AG20443 (cell line): ENCODE measurements at places on chromosomes 5 and 9.

DNA sequence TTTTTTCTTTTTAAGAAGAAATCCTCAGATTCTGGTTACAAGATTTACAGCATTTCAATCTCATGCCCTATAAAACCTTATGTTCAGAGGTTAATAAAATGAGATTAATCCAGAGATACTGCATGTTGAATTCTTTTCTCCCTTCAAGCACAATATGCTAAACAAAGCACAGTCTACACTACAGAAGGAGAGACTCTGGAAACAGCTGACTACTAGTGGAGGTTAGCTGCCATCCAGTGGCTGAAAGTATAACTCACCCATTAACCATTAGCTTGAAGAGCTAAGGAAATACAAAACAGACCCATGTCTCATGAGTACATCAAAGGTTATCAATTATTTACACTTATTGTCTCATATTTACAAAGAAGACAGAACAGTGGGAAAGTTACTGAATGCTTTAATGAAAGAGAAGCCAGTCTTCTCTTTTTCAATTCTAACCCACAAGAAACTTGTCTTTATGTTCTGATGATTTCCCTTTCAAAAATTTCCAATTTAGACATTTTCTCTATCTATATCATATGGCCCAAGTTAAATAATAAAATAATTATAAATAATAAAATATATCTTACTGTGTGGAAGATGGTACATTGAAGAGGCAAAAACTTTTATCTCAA lies 12.7 kb upstream of the DNAH5 start:
- peak; percentile 61 for DNase-seq

GRCh38 chr5:10288592-10289219 lies 19.0 kb downstream of the CMBL start:
- no peak for DNase-seq

DNA sequence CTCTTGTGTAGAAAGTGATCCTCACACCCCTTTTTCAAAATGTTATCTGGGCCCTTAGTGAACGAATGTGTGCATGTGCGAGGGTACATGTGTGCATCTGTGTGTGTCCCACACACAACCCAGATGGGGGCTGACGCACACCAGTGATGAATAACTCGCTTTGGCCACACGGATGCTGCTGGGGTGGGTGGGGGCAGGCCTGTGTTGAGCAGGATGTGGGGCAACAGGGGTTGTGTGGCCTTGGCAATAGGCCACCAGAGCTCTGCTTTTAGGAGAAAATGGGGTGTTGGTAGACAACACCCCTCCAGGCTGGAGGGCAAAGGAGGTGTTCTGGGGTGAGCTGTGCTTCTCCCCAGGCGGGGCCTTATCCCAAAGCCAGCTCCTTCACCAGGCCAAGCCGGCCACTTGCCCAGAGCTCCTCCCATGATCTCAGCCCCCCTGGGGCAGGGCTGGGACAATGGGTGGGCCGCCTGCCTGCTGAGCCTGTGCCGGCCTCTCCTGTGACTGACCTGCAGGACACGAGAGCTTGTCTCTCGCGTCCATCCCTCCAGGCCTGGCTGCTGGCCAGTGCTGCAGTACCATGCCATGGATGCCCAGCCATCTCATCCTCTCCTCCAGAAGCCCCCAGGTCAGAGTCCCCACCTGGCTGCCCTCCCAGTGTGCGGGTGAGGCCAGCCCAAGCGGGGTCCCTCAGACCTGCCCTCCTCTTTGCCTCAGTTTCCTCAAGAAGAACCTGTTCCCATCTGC lies 1.7 kb downstream of the DBN1 start:
- DNase-seq = peak; percentile 62

GRCh38 chr5:145687943-145688342 lies 147.2 kb downstream of the PRELID2 start:
- DNase-seq = no peak

GRCh38 chr9:83538172-83538889 lies at the start of gene FRMD3:
Gene FRMD3, minus strand, starts transcription at chr9:83538401. Its CDS starts 170 bp downstream, at chr9:83538231.
- DNase-seq = peak; percentile 88

- DNase-seq = peak; percentile 77
These were observed 117.5 kb upstream of the ZNF366 start for GRCh38 chr5:72624641-72625236.

- DNase-seq = no peak
These were observed 6.0 kb downstream of the C9orf50 start for GRCh38 chr9:129614932-129615331.

DNA sequence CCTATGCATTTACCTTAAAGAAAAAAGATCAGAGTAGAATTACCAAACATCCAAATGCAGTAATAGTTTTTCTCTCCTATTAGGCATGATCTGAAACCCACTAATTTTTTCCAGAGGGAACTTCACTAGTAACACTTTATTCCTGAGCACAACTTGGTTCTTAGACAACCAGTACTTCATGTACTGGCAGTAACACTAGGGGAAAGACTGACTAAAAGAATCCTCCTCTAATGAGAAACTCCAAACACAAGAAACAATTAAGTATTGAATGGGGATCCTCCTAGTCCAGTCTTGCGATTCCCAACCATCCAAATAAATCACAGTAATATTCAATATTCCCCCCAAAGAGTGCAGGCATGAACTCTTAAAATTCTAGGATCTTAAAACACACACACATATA lies 48.9 kb downstream of the ZNF608 start:
- DNase-seq = no peak

DNA sequence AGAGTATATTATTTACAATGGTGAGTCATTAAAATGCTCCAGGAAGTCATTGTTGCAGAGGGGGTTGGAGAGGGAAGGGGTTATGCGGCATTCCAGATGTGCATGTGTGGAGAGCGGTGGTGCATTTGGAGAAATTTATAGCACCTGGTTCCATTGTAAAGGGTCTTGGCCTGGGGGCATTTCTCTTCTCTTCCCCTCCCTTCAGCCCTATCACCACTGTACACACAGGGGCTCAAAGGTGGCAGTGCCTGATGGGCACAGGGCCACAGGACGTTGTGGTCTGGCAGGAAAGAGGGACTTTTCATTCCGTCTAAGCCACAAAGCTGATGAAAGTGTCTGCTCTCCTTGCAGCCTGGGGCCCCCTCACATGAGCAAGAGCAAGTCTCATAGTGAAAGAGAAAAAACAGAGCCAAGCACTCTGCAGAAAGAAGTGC lies 442.4 kb upstream of the ZNF462 start:
- DNase-seq = peak; percentile 15

GRCh38 chr5:35685161-35685560 lies 67.5 kb downstream of the SPEF2 start:
- DNase-seq = no peak

GRCh38 chr5:111453747-111454146 lies 58.6 kb downstream of the STARD4 start:
- no peak for DNase-seq

- no peak for DNase-seq
These were observed 134.5 kb downstream of the GNAQ start for GRCh38 chr9:77896938-77897667.

- no peak for DNase-seq
These were observed 53.1 kb upstream of the NREP start for GRCh38 chr5:111810112-111810511.

- DNase-seq = no peak
These were observed 114.2 kb upstream of the ITGA1 start for GRCh38 chr5:52673495-52673894.

DNA sequence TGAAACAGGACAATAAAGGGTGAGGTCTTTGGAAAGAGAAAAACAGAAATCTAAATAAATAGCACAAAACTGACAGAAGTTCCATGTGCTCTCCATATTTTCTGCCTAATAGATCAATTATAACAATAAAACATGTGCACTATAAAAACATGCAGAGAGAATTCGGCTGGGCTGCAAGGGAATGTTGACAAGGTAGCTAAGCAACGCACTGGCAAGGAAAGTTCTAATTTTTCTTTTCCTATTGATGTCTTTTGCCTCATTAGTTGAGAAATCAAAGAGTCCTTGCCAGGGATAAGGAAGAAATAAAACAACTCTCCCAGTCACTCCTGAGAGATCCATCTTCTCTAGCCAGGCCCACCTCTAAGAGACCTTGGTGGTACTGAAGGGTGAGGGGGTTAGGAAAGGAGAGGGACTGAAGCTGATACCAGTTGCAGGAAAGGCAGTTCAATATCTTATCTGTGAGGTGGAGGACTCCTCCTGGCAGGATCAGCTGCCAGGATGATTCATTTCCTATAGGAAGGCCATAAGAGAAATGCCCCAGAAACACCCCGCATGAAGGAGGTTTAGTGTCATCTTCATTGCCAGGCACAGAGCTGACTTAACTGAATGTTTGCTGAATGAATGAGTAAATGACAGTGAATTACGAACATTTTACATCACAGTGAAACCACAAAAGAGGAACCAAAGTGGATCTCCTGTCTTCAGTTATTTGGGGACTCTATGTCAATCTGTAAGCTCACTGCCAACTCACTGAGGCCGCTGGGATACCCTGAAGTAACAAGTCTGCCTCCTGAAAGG lies 63.7 kb upstream of the IFNK start:
- DNase-seq = peak; percentile 40

- DNase-seq = peak; percentile 70
These were observed 122.5 kb downstream of the LHFPL2 start for GRCh38 chr5:78526049-78526525.

DNA sequence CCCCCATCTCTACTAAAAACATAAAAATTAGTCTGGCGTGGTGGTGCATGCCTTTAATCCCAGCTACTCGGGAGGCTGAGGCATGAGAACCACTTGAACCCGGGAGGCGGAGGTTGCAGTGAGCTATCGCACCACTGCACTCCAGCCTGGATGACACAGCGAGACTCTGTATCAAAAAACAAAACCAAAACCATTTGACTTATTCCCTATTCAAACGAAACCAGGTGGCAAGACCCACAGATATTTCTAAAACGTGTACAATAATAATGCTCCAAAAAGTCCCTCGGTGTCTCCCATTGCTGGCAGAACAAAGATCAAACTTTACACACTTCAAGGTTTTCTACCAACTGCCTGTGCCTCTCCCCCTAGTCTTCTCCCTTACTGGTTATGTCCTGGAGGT lies 29.8 kb downstream of the HMGCR start:
- no peak for DNase-seq

DNA sequence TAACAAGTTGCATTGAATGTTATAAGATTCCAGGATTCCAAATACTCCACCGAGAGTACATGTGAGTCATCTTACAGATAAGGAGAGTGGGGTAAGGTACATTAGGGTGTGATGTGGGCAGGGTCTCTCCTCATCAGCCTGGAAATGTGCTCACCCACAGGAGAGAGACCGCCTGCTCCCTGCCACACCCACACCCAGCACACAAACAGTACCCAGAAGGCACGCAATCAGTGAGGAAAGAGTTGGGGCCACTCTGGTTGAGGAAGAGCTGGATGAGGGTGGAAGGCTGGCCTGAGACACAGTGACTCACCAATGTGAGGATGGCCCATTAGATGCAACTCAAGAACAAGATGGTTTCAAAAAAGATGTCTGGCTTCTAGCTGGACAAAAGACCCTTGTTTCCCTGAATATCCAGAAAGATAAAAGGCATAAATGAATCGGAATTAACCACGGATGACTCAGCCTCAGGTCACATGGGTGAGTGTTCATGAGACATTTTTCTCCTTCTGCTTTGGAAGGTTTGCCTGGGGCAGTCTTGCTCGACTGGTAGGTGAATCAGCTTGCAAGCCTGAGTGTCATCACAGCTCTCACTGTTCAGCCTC lies 51.1 kb upstream of the LHFPL2 start:
- DNase-seq = peak; percentile 74

DNA sequence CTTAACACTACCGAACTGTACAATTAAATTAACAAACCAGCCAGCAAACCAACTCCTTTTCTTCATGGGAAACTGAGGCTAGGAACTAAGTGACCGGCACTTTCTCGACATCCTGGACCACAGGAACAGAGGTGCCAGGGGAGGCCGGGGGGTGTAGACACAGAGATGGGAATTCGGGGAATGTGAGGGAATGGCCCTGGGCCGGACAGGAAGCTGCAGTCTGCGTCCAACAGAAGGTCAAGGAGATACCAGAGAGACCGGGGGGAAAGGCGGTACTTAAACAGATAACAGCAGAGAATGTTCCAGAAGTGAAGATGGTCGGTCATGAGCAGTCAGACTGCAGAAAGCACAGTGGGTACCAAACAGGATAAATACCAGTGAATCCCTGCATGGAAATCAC lies 40.3 kb downstream of the DBH start:
- DNase-seq = no peak

- no peak for DNase-seq
These were observed 184.0 kb downstream of the GOLPH3 start for GRCh38 chr5:31990081-31990650.

DNA sequence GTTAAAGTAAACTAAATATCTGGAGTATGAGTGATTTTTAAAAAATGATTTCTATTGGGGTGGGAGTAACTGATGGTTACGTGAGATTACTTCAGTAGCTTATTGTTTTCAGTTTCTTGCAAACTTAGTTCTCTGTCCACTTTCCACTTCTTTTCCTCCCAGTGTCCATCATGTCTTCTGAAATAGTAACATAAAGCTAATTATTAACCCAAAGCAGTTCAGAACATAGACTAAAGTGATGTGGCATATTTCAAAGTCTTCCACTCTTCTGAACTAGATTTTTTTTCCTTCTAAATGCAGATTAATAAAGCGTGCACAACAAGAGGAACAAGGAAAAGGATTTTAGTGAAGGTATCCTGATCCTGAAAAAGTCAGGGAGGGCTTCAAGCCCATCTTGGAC lies 114.1 kb downstream of the MAN2A1 start:
- no peak for DNase-seq

- no peak for DNase-seq
These were observed 44.5 kb upstream of the GRHPR start for GRCh38 chr9:37377688-37378612.

GRCh38 chr5:86979811-86980411 lies 287.8 kb upstream of the RASA1 start:
- peak; percentile 57 for DNase-seq

GRCh38 chr5:41279040-41279439 lies 65.7 kb upstream of the C6 start:
- DNase-seq = no peak

- DNase-seq = no peak
These were observed 34.0 kb upstream of the FCHO2 start for GRCh38 chr5:72921886-72922285.

DNA sequence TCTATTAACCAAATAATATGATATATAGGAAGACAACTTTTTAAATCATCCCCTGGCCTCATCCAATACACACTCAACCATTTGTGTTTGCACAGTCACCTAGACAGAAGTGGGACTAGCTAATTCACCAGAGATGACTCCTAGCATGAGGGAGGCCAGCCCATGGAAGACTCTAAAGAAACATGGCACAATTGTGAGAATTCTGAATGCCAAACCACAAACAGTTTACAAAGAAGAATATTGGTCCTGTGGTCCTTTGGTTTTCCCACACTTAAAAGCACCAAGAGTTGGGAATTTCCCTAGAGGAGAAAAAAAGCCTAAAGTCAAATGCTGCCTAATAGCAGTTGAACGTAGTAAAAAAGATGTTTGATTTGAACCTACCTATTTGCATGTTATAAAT lies 609.9 kb downstream of the ACTL7B start:
- DNase-seq = no peak

GRCh38 chr9:21983561-21983935 lies 10.6 kb downstream of the CDKN2A start:
- no peak for DNase-seq
